CD14-positive monocyte (primary cell): ENCODE measurements at places on chromosomes 5 and 9.

DNA sequence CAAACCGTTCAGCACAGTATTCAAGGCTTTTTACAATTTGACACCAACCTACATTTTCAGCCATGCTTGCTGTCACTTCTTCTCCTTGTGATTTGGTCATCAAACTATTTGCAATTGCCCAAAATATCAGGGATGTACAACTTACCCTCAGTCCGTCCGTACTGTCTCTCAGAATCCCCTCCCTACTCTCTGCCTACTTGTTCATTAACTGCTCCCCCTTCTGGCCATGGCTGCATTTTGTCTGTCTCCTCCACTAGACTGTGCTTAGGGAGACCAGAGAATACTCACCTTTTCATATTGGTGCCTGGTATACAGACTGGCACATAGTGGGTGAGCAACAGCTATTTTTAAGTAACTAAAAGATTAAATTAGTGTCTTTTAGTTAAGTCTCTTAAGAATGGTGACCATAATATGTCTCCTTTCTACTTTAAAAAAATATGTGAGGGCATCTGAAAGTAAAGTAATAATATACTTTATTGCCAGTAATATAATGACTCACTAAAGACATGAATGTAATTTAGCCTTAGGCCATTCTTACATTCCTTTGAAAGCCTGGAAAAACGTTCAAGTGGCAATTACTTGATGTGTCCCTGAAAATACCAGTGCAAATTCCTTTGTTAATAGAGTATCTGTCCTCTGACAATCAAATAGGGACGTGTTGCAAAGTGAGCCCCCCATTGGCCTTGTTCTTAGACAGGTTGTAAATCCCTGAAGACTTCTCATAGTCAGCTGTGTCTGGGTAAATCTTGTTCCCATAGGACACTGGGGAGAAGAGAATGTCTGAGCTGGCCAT lies 27.8 kb downstream of the PRLR start:
- DNase-seq: peak; percentile 27

DNA sequence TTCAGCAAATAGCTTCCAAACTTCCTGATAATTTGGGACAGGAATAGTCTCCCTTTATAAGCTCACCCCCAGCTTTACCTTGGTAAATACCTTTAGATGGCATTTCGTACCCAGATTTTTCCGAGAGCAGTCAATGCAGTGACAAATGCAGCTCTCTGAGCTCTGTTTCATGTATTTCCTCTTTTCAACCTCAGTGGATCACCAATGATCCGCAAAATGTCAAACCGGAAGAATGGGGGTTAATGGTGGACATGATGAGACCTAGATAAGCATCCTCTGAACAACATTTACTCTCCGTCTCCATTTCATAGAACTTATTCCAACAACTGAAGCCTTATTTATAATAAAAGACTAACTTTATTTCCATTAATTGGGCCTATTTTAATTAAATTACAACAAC lies 227.3 kb downstream of the MCTP1 start:
- no peak for DNase-seq

DNA sequence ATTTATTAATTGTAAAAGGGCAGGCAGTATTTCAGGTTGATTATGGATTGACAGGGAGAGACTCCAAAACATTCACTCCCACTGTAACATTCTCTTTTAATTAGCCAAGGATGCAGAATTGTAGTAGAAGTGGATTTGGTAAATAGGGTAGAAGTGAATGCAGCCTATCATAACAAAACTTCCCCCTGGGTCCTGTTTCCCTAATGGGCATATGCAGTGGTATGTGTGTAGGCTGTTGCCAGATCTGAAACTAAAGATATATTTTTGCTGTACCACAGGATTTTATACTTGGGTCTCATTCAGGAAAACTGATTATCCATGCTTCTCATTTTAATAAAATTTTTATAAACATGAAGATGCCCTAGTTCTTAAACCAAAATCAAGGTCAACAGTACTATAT lies 351.2 kb downstream of the KDM4C start:
- no peak for DNase-seq

DNA sequence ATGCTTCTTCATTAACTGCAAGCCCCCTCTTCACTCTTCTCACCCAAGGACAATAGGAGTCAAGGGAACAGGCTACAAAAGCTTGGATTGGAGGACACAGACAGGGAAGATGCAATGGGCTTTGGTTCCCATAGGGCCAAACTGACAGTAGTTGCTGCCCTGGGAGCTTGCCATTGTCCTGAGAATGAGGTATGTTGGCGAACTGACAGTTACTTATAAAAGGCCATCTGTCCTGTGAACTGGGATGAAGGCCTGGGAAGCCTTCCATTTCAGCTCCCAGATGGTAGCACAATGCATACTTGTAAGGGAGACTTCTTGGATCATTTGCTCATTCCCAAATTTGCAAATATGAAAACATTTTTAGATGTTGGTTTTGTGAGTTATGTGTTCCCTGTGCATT lies 88.9 kb downstream of the SNCAIP start:
- DNase-seq: no peak

DNA sequence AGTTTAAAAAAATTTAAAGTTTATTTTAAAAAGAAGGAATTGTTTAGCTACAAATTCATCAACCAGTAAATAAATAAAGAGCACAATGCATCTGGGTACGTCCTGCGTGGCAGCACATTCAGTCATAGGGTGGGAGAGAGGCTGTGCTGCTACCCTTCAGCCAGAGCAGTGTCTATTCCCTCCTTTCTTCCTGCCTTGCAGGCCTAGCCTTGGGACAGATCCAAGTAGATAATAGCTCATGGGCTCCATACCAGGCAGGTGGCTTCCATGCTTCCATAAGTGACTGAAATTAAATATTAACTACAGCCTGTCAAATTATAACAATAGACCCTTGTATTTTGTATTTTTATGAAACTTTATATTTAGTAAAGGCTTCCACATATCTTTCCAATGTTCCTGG lies 408.3 kb upstream of the RGMB start:
- no peak for DNase-seq

GRCh38 chr5:107916731-107917725 lies 246.3 kb upstream of the EFNA5 start:
- DNase-seq: no peak

DNA sequence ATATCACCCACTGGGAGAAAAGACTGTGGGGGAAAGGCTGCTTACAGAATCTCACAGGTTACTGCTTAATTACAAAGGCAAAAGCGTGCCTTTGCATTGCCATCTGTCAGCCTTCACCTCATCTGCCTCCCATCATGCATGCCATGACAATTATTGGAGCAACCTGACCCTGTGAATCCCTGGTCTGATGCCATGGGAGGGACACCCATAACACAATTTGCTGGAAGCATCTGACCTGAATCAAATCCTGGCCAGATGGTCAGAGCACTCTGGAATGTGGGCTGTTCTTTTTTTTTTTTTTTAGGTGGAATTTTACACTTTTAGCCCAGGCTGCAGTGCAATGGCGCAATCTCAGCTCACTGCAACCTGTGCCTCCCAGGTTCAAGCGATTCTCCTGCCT lies 11.6 kb upstream of the RETREG1 start:
- no peak for DNase-seq

- peak; percentile 70 for DNase-seq
These were observed 6.1 kb upstream of the TNIP1 start for GRCh38 chr5:151086905-151087360.

GRCh38 chr5:151222054-151222789 lies 1.7 kb downstream of the CCDC69 start:
- DNase-seq: no peak
